ENCODE measurements at places on chromosomes 3 and 15. TPM values are rescaled to one million over a fixed set of nuclear protein-coding genes. Genes with fewer than 3 reads are reported as not detected.

The RLBP1 gene
- total RNA-seq: not detected

The LRRC15 gene
- not detected for total RNA-seq

DNA sequence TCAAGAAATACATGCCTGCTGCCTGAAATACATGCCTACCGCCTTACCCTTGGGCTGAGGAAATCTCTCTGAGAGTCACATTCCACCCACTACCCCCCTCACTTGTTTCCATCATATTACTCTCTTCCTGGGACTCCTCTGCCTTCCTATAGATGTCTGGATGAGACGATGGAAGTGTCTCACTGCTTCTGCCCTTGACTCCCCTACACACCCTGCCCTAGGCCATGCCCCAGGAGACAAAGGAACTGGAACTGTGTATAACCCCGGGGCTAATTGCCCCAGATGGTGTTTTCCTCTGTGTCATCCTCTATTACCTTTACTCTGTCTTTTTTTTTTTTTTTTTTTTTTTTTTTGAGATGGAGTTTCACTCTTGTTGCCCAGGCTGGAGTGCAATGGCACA, 102.0 kb downstream of the GTPBP8 start:
- DNase-seq: no peak

The ROPN1 gene
- total RNA-seq: not detected

DNA sequence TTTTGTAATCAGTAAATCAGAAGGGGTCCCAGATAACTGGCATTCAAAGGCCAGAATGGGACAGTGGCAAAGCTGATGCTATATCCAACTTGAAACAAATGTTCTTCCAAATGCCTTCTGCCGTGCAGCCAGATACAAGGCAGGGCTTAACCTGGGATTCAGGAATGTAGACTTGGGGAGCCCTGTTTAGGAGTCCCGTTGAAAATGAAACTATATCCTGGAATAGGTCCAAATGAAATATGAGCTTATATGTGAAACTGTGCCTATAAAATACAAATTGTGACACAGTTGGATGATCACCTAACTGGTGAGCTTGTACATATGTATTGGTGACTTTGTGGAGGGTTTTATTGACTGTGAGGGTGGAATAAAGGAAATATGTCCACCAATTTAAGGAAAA, 28.7 kb downstream of the FRMD4B start:
- DNase-seq: no peak

The TMCO5A gene
- total RNA-seq: not detected

GRCh38 chr3:194404365-194405140, 5.5 kb upstream of the GP5 start:
- DNase-seq: no peak

DNA sequence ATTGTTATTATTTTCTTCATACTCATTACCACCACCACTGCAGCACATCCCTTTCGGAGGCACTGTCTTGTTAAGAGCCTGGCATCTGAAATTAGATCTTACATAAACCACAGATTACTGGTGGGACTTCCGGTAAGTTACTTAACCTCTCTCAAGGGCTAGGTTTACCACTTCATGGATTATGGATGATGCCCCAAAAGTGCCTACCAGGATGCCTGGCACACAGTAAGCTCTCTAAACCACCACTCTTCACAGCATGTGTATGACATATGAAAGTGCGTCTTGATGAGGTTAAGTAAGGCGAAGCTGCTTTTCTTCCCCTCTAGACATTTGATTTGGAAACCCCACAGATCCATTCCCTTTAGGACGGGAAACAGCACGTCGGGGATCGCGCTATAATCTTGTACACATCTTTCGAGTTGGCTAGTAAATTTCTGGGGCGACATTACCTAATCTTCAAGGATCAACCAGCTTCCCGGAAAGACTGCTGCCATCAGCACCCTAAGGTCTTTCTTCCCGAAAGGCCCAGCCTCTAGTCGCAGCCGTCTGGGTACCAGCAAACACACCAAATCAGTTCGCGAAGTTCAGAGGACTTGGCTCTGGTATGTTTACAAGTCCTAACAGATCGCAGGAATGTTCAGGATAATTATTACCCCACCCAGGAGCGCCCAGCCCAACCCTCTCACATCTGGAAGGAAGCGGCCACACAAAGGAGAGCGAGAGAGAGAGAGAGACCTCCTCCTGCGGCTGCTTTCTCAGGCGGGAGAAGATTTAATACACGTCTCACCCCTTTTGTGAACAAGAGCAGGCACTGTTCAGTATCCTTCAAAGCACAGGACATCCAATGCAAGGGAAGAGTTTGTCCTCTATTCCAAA, 155.1 kb upstream of the FRMD4B start:
- DNase-seq: no peak

- DNase-seq: no peak
Observed at GRCh38 chr3:45426161-45426560, 37.8 kb downstream of the LARS2 start.

The DPPA2 gene
- total RNA-seq: not detected

The TMEM44 gene
- total RNA-seq: 4.4 TPM

GRCh38 chr15:35728219-35728940, 182.4 kb upstream of the DPH6 start:
- no peak for DNase-seq

GRCh38 chr3:174531262-174531982, 327.7 kb upstream of the NAALADL2 start:
- no peak for DNase-seq

The CCDC54 gene
- not detected for total RNA-seq

- no peak for DNase-seq
Observed at GRCh38 chr15:78276064-78276943, 11.9 kb downstream of the DNAJA4 start.

The GCSAM gene
- total RNA-seq: 7.5 TPM

DNA sequence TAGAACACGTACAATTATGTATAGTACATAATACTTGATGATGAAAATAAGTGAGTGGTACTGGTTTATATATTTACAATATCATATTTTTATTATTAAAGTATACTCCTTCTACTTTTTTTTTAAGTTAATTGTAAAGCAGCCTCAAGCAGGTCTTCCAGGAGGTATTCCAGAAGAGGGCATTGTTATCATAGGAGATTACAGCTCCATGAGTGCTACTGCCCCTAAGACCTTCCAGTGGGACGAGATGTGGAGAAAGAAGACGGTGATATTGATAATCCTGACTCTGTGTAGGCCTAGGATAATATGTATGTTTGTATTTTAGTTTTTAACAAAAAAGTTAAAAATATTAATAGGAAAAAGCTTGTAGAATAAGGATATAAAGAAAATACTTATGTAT, 40.3 kb upstream of the SCN5A start:
- no peak for DNase-seq

DNA sequence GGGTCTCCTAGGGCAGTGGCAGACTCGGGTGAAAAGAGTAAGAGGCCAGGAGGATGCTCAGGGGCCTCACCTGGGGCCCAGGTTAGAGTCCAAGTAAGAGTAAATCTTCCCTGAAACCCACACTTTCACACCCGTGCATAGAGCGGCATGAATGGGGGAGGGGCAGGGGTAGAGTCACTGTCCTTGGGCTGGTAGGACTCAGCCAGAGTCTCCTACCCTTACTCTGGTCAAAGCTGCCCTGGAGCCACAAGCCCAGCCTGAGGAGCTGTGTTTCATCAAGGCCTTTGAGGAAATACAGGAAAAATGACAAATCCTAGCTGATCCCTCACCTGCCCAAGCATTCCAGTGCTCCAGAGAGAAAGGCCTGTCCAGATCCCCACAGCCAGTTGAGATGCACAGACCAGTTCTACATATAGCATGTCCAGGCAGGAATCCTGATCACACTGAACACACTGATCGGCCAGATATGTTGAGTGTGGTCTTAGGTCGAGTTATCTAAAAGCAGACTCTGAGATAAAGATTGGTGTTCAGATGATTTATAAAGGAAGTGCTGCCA, 16.7 kb upstream of the CTNNB1 start:
- DNase-seq: no peak

DNA sequence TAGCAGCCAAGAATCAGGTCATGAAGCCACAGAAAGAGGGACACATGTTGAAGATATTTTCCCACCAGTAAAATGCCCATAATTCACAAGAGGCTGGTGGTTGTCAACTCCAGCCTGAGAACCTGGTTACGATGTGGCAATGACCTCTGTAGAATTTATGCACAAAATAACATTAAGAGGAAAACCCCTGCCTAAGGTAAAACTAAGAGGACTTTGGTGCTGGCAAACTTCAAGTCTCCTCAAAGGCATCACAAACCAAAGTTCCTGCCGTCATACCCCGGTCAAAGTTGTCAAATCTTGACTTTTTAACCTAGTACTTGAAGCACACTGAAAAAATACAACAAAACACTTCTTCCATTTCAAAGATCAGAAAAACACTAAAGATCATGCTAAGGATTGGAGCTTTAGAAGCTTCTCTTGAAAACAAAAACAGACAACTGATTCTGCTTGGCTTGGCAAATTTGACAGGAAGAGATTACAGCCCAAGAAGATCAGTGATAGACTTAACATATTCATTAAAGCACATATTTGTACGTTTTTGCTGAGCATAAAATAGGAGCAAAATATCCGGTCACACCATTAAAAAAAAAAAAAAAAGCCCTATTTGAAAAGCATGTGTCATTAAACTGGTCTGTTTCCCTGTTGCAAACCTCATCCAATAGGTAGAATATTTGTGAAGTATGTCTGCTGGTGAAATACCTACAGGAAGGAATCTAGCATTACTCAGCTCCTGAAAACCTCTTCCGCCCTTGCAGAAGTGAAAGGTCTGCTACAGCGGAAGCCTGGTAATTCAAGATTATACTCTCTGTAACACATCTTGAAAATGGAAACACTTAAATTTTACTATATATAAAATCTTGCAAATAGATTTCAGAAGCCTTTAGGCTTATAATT, 22.8 kb downstream of the EIF4E3 start:
- no peak for DNase-seq

GRCh38 chr3:120088622-120089021, 5.6 kb downstream of the GSK3B start:
- no peak for DNase-seq

The CTSH gene
- 4.9 TPM for total RNA-seq

DNA sequence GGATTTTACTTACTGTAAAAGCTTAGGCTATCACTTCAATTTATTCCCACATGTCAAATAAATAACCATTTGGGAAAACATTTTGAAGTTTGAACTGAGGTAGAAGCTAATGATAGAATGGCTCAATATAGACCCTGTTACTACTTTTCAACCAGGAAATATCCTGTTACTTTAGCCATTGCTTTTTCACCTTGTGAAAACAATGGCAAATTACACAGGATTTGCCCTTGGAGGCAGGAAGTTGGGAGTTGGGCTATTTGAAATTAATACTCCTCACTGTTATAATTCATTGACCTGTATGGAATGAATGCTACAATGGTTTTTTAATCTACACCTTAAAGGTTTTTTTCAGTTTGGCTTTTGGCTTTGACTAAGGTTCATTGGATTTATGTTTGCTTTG, 98.1 kb upstream of the UBE2E2 start:
- no peak for DNase-seq

- DNase-seq: no peak
Observed at GRCh38 chr15:88300089-88300488, 43.5 kb upstream of the NTRK3 start.

DNA sequence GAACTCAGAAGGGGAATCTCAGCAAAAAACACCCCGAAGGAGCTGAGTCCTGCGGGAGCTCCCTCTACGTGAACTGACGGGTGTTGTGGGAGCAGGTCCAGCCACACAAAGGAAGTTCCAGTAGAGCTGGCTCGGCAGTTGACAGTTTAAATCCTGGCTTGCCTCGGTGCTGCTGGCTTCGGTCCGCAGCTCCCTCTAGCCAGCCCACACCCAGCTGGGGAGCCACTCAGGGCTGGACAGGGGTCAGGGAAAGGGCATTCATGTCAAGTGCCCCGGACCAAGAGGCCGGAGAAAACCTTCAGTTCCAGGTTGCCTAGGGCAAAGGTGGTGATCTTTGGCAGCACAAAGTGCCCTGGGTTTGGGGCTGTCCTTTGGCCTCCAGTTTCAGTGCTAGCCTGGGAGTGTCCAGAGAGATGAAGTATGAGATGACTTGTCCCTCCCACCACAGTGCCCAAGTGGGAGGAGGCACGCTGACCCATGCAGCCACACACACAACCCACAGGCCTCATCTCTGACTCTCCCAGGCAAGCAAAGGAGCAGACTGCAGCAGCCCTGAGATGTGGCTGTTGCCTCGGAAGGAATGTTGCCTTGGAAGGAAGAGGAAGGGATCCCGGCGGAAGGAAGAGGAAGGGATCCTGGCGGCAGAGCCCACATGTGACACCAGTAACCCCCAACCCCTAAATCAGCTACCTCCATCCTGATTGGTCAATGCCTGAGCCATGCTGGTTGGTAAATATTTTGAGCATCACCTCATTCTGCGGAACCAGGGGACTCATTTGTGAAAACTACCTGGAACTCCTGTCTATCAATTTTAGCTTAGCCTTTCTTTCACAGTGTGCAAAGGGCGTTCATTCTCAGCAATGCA, 13.9 kb upstream of the ANPEP start:
- DNase-seq: no peak

- DNase-seq: peak; percentile 63
Observed at GRCh38 chr3:196274585-196274984, 12.9 kb downstream of the PCYT1A start.

GRCh38 chr15:90581771-90582352, 52.1 kb downstream of the CRTC3 start:
- no peak for DNase-seq

- DNase-seq: peak; percentile 45
Observed at GRCh38 chr3:46947981-46948791, 28.4 kb downstream of the CCDC12 start.

GRCh38 chr15:70435872-70436271, 327.5 kb downstream of the UACA start:
- no peak for DNase-seq

GRCh38 chr3:69892706-69893105, 106.8 kb upstream of the SAMMSON start:
- no peak for DNase-seq

The SERPINI2 gene
- total RNA-seq: not detected

- DNase-seq: peak; percentile 8
Observed at GRCh38 chr3:2156244-2156847, 57.7 kb downstream of the CNTN4 start.
